ENCODE measurements at places on chromosomes 3 and 15. TPM values are rescaled to one million over a fixed set of nuclear protein-coding genes. Genes with fewer than 3 reads are reported as not detected.

DNA sequence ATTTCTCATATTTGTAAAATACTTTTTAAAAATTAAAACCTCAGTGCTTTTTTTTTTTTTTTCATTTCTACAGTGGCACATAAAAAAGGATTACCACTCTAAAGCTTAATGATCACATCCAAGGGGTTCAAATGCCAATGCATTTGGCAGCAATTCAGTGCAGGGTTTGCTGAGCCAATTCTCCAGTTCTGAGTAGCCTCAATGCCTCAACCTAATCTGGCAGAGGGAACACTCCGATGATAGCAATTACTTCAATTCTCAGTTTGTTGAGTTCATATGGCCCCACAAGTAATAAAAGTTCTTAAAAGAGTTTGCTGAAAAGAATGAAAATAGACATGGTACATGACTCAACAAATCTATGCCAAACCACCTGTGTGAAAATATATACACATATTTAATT, 79.3 kb upstream of the RBMS3 start:
- DNase-seq: no peak

DNA sequence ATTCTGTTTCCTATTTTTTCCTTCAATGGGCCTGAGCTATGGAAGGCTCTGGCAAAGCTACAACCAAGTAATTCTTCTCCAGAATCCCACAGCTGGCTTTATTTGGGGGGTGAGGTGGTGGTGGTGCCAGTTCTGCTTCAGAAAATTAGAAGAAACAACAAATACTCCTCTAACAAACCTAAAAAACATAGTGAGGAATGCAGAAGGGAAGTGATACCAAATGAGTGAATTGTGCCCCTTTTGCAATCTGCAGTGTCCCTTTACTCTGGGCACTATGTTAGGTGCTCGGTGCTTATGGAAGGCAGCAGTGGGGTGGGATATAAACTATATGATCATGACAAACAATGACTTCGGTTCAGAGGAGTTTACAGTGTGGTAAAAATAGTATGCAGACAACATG, 90.4 kb upstream of the ROPN1 start:
- DNase-seq: no peak

- peak; percentile 70 for DNase-seq
Observed at GRCh38 chr3:44235604-44236484, 5.8 kb upstream of the TOPAZ1 start.

DNA sequence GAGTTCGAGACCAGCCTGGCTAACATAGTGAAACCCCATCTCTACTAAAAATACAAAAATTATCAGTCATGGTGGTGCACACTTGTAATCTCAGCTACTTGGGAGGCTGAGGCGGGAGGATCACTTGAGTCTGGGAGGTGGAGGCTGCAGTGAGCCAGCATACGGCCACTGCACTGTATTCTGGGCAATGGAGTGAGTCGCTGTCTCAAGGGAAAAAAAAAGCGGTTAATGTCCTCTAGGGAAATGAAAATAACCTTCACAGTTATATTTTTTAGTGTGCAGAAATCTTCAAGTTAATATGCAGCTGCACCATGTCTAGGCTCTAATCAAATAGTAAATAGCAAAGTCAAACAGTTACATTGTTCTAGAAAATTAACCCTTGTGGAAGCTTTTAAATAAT, 14.8 kb downstream of the CEP19 start:
- no peak for DNase-seq

CLDN18 gene
- not detected for total RNA-seq

GRCh38 chr3:13821126-13821525, 58.7 kb downstream of the WNT7A start:
- DNase-seq: no peak

CASR gene
- total RNA-seq: 0.74 TPM

REC114 gene
- total RNA-seq: not detected

DNA sequence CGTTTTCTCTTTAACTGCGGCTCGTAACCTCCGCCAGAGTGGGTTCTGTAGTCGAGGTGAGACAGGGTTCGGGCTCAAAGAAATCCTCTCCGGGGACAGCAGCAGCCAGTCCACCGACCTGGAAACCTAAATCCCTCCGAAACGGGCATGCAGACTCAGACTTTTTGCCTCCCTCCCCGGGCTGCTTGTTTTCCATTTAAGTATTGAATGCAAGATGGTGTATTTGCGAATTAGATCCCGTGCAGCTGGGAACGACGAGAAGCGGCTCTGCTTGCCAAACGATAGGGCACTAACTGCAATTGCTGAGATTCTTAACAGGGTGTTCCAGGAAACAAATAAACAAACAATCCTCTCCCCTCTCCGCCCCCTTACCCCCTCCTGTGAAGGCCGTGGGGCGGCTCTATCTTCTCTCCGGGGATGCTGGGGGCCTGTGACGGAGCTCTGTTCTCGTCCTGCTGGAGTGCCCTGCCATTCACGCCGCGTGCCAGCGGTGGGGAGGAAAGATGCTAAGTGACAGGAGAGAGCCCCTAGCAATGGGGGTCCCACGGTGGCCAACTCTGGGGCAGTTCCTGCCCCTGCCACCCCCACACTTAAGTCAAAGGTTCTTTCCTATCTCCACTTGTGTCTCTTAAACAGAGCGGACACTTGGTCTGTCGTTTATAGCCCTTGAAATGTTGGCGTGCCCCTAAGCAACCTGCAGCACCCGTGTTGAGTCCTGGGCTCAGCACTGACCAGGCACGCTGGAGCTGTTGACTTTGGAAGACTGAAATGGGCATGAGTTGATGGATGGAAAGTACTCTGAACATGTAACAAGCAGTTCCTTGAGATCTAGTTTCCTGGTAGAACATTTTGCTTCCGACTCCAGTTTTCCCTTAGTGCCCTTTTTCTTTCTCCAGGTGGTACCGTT, 1.3 kb upstream of the ETV5 start:
- no peak for DNase-seq

GRCh38 chr15:79166311-79166955, 75.9 kb upstream of the RASGRF1 start:
- no peak for DNase-seq

DNA sequence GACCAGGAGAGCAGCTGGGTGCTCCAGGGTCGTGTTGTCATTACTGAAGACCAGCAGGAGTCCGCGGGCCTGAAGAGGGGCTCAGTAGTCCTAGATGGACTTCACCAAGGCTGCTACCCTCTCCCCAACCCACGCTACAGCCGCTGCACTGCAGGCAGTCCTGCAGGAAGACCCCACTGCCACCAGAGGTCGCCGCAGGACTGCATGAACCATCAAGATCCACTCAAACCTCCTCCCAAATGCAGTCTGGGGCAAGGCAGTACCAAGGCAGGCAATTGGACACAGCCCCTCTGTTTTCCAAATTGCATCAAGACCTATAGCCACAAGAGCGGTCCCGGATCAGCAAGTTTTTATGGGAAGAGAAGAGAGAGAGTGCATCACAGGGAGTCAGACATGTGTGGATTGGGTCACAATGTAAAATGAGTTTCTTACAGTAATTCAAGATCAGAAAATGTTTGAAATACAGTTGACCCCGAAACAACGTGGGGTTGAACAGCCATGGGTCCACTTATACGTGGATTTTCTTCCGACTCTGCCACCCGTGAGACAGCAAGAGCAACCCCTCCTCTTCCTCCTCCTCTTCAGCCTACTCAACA, 46.7 kb downstream of the DZIP1L start:
- DNase-seq: peak; percentile 10

- DNase-seq: no peak
Observed at GRCh38 chr3:150876611-150877265, 28.5 kb downstream of the MINDY4B start.

XCR1 gene
- total RNA-seq: 1.0 TPM

CYP1A1 gene
- total RNA-seq: 0.26 TPM

- DNase-seq: no peak
Observed at GRCh38 chr3:52894756-52895155, 2.6 kb downstream of the STIMATE start.

FBXL22 gene
- 26.2 TPM for total RNA-seq

GRCh38 chr15:81331600-81331999, 7.7 kb upstream of the STARD5 start:
- no peak for DNase-seq

- no peak for DNase-seq
Observed at GRCh38 chr15:28978011-28978378, 92.2 kb downstream of the APBA2 start.

DNA sequence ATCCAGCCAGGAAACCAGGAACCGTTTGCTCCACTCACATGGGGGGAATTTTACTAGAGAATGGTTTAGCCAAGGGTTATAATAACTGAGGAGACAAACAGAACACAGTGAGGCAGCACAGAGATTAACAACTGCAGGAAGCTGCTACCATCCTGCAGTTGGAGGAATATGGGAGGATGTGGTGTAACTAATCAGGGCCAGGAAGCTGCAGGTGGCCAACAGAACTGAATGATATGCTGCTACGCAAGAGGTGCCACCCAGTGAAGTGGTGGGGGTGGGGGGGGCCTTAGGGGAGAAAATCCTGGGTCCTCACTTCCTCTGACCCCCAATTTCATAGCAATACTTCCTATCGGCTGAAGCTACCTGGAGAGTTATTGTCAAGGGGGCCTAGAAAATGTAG, 306.4 kb upstream of the STT3B start:
- DNase-seq: no peak

GRCh38 chr15:67413770-67414390, 107.1 kb upstream of the C15orf61 start:
- no peak for DNase-seq

DNA sequence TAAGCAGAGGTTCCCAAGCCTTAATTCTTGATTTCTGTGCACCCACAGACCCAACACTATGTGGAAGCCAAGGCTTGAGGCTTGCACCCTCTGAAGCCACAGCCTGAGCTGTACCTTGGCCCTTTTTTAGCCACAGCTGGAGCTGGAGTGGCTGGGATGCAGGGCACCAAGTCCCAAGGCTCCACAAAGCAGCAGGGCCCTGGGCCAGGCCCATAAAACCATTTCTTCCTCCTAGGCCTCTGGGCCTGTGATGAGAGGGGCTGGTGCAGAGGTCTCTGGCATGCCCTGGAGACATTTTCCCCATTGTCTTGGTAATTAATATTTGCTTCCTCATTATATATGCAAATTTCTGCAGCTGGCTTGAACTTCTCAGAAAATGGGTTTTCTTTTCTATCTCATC, 60.9 kb upstream of the GSK3B start:
- DNase-seq: no peak

DNA sequence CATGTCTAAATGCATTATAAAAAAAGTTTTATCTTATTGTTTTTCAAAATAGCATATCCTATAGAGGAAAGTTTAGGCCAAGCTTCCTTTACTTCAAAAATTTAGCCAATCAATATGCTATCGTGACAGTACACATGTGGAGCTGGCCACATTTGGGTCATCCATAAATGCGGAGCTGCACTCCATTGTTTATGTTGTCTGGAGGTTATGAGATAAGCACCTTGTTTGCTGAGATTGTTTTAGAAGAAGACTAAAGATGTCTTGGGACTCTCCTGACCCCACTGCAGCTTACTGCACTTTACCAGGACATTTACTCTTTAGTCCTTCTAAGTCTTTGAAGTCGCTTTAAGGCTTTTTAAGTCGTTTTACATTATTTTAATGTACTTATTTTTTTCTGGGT, 265.9 kb downstream of the OCA2 start:
- DNase-seq: no peak

DNAH1 gene
- total RNA-seq: 3.5 TPM

DNA sequence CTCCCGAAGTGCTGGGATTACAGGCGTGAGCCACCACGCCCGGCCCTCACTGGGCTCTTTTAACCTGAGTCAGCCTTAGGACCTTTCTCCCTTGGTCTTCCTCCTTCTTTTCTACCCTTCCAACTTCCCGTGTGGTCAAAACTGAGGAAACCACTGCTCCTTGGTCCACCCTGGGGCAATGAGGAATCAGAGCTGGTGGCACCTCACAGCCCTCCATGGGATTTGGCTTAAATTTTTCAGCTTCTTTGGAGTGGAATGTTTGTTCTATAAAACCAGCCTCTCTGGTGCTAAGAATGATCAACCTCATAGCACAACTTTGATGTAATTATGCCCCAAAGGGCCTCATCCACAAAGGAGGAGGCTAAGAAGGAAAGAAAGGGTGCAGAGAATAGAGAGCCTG, 76.6 kb upstream of the CFAP20DC start:
- no peak for DNase-seq

- DNase-seq: no peak
Observed at GRCh38 chr15:89325039-89325803, 9.4 kb downstream of the POLG start.

DNA sequence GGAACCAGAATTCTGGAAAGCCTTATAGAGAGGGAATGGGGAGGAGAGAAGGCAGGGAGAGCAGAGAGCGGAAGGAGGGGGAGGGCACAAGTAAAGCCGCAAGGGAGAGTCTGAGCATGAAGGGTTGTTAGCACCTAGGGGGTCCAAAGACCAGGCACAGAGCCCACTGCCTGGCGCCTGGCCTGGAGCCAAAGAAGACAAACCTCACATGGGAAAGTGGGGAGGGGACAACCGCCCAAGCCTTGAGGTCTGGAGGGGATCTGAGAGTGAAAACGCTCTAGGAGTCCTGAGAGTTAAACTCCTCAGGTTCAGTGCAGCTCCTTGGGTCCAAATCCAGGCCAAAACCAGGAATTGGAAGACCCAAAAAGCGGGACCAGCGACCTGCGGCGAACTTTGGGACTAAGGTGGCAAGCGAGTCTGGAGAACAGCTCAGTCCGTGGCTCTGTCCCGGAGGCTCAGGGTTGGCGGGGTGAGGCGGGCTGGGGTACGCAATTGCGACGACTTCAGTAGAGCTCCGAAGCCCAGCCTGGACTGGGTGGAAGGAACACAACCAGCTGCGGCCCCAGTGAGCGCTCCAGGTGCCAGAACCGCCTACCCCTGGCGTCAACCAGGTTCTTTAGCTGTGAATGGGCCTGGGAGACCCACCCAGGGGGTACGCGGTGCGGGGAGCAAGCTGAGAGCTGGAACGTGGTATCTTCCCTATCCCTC, 807 bp upstream of the INAFM2 start:
- no peak for DNase-seq

IL16 gene
- 10.6 TPM for total RNA-seq

DNA sequence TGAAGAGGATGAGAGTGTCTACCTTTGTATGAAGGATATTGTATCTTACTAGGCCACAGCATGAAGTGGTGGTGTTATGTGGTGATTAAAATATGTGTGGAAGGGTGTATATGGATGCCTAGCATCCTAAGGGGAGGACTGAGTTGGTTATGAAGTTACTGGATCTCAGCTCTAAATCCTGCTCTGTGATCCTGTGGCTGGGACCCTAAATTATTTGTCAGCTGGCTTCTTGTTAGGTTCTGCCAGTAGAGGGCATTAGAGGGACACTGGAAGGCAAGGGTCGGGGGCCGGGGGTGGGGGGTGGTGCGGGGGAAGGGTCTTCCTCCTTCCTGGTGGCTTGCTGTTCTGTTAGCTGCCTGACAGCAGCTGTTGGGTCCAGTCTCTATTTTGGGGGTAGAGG, 34.9 kb downstream of the MORF4L1 start:
- no peak for DNase-seq

TEX55 gene
- total RNA-seq: not detected

- no peak for DNase-seq
Observed at GRCh38 chr15:56683908-56684307, 49.4 kb downstream of the ZNF280D start.

PLSCR2 gene
- total RNA-seq: 0.85 TPM

GRCh38 chr3:21859124-21860081, 108.4 kb upstream of the ZNF385D start:
- DNase-seq: no peak

GRCh38 chr15:91652610-91653207, 200.8 kb upstream of the SLCO3A1 start:
- DNase-seq: peak; percentile 14

All from urinary bladder (tissue), 4 donors.